ENCODE measurements at places on chromosomes 16 and 17.
A peak's percentile ranks its signal among the peaks of the same experiment; 100 is the strongest.

GRCh38 chr17:70099294-70099693 lies 24.3 kb downstream of the KCNJ16 start:
- DNase-seq = no peak

- DNase-seq = peak; percentile 91
These were observed at the start of the genes NPLOC4 and TSPAN10 for GRCh38 chr17:81636505-81637288. NPLOC4 (minus strand) TSS chr17:81637112; CDS start chr17:81636930, 182 bp downstream. TSPAN10 (plus strand) TSS chr17:81637196; CDS start chr17:81642413, 5,217 bp downstream.

DNA sequence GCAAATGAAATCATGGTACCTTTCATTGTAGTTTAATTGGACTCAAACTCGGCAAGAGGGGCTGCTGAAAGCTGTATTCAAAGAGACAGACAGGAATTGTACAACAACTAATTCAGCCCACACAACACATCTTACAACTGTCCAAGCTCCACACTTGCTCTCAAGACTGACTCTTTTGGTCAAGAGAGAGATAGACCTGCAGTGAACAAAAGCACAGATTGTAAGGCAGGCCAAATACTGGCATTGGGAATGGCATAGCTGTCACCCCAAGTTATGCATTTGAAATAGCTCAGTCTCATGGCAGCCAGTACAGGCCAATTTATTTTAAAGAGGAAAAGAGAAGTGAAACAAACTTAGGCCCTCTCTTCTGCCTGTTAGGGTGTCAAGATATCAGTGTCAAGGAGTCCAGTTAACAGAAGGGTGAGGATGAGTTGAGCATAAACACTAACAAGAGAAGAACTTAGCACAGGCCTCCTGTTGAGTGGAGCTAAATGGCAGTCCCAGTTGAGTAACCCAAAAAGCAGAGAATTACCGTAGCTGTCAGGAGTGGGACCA lies 215.7 kb downstream of the IRX3 start:
- no peak for DNase-seq

GRCh38 chr16:86869288-86870022 lies 291.1 kb downstream of the FOXL1 start:
- DNase-seq = no peak

GRCh38 chr16:83599789-83600462 lies 207.9 kb upstream of the HSBP1 start:
- no peak for DNase-seq

- no peak for DNase-seq
These were observed 4.8 kb downstream of the NEK8 start for GRCh38 chr17:28733346-28733745.

- DNase-seq = no peak
These were observed 83.2 kb downstream of the RPGRIP1L start for GRCh38 chr16:53620476-53620875.

- DNase-seq = no peak
These were observed 16.6 kb downstream of the TXNDC11 start for GRCh38 chr16:11726008-11726407.

GRCh38 chr17:63881935-63882601 lies at the start of gene GH2:
GH2 (minus strand) TSS chr17:63881944; CDS start chr17:63881801, 143 bp downstream.
- DNase-seq = peak; percentile 26

DNA sequence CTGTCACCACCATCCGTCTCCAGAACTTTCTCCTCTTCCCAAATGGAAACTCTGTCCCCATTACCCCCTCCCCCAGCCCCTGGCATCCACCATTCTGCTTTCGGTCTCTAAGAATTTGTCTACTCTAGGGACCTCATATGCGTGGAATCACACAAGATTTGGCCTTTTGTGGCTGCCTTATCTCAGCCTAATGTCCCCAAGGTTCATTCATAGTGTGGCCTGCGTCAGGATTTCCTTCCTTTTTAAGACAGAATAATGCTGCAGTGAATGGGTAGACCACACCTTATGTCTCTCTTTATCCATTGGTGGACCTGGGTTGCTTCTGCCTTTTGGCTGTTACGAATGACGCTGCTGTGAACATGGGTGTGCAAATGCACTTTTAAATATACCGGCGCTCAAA lies 139.7 kb upstream of the PLCG2 start:
- no peak for DNase-seq

- DNase-seq = no peak
These were observed 14.3 kb downstream of the TMEM100 start for GRCh38 chr17:55708175-55708974.

GRCh38 chr16:12871784-12872183 lies 29.6 kb upstream of the SHISA9 start:
- DNase-seq = no peak

GRCh38 chr16:588639-588888 lies 1.3 kb upstream of the RAB40C start:
- no peak for DNase-seq

- DNase-seq = no peak
These were observed 244.9 kb downstream of the CA10 start for GRCh38 chr17:51913491-51914205.

- no peak for DNase-seq
These were observed 23.1 kb upstream of the TMEM97 start for GRCh38 chr17:28295677-28296578.

DNA sequence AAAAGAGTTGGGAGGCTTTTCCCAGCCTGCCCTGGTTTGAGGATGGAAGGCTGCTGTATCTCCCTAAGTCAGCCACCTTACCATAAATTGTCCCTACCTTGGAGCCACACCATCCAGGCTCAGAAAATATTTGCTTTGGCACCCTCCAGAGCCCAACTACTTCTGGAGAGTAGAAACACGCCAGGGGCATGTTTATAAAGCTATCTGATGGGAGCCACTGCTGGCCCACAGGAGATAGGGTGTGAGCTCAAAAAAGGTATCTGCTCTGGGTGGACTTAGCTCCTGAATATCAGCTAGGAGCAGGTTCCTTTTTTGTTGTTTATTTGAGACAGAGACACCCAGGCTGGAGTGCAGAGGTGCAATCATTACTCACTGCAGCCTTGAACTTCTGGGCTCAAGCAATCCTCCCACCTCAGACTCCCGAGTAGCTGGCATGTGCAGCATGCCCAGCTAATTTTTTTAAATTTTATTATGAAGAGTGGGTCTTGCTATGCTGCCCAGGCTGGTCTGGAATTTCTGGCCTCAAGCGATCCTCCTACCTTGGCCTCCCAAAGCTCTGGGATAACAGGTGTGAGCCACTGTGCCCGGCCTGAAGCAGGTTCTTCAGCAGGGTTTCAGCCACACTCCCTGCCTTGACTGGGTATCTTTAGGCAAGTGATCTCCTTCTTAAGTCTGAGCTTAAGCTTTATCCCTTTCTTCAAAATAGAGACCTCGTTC lies 147.1 kb downstream of the SALL1 start:
- DNase-seq = no peak
